ENCODE measurements at places on chromosomes 2 and 18. TPM values are rescaled to one million over a fixed set of nuclear protein-coding genes. Genes with fewer than 3 reads are reported as not detected.
A peak's percentile ranks its signal among the peaks of the same experiment; 100 is the strongest.

Gene TEKT4
- total RNA-seq: not detected

GRCh38 chr18:5912566-5912965 is 17.2 kb upstream of the TMEM200C start:
- no peak overlapping the region for H3K27ac ChIP-seq
- H3K27me3 ChIP-seq: no peaks in the 10 kb centered on the region
- DNase-seq: no peak

GRCh38 chr2:111678651-111679050 is 205.3 kb downstream of the ANAPC1 start:
- no peaks in the 10 kb centered on the region for H3K4me1 ChIP-seq
- H3K27me3 ChIP-seq: no peaks in the 10 kb centered on the region
- H3K4me3 ChIP-seq: no peak overlapping the region
- H3K36me3 ChIP-seq: no peaks in the 10 kb centered on the region

GRCh38 chr2:136243638-136244535 is 125.9 kb upstream of the CXCR4 start:
- no peaks in the 10 kb centered on the region for H3K27me3 ChIP-seq
- H3K4me3 ChIP-seq: no peak overlapping the region
- H3K4me1 ChIP-seq: no peaks in the 10 kb centered on the region
- H3K27ac ChIP-seq: no peak overlapping the region
- no peaks in the 10 kb centered on the region for H3K36me3 ChIP-seq
- no peak for DNase-seq

- H3K27me3 ChIP-seq: no peaks in the 10 kb centered on the region
- H3K4me3 ChIP-seq: no peak overlapping the region
- no peak overlapping the region for H3K27ac ChIP-seq
- peaks cover 5% of the 10 kb centered on the region for H3K36me3 ChIP-seq
These were observed 79.2 kb downstream of the ZDBF2 start for GRCh38 chr2:206353685-206354084.

Gene BCL11A
- total RNA-seq: 92.7 TPM

Gene DOCK10
- 0.79 TPM for total RNA-seq

Gene KCNJ3
- total RNA-seq: not detected

Gene ERBB4
- total RNA-seq: 0.04 TPM

DNA sequence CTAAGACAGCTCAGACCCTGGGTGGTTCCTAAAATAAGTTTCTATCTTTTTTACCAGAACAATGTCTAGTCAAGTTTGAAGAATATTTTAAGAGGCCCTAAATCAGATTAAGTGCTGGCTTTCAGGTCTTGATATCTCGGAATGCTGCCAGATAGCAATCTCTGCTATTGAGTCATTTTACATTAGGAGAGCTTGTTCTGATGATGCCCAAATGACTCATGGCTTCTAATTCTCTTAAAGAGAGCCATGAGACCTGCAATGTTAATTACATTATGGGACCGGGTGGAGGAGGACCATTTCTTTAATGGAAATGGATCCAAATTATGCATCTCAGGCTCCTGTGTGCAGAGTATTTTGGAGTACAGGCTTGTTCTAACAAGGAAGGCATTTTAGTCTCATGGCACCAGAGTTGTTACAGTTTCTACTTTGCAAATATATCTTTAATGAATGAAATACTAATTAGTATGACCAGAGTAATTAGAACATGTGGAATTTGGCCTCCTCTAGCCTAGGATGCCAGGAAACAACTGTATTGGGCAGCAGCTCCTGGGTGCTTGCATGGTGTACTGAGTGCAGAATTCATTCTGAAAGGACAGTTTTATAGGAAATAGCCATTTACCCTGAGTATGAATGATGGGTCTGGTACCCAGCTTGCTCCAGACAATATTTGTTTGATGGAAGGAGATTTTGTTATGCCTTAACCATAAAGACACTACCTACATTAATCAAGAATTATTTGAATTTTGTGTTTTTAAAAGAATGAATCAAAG is 94.0 kb upstream of the SULT1C3 start:
- no peaks in the 10 kb centered on the region for H3K27me3 ChIP-seq
- H3K4me3 ChIP-seq: no peak overlapping the region
- H3K4me1 ChIP-seq: no peaks in the 10 kb centered on the region
- no peak for DNase-seq

- H3K27ac ChIP-seq: no peak overlapping the region
- no peaks in the 10 kb centered on the region for H3K4me1 ChIP-seq
- peaks cover 4% of the 10 kb centered on the region for H3K27me3 ChIP-seq
- H3K4me3 ChIP-seq: peak overlapping the region; percentile 60
- no peaks in the 10 kb centered on the region for H3K36me3 ChIP-seq
- DNase-seq: peak; percentile 79
These were observed 209.1 kb downstream of the TFCP2L1 start for GRCh38 chr2:121075641-121076497.

Gene CSRNP3
- total RNA-seq: 2.3 TPM

DNA sequence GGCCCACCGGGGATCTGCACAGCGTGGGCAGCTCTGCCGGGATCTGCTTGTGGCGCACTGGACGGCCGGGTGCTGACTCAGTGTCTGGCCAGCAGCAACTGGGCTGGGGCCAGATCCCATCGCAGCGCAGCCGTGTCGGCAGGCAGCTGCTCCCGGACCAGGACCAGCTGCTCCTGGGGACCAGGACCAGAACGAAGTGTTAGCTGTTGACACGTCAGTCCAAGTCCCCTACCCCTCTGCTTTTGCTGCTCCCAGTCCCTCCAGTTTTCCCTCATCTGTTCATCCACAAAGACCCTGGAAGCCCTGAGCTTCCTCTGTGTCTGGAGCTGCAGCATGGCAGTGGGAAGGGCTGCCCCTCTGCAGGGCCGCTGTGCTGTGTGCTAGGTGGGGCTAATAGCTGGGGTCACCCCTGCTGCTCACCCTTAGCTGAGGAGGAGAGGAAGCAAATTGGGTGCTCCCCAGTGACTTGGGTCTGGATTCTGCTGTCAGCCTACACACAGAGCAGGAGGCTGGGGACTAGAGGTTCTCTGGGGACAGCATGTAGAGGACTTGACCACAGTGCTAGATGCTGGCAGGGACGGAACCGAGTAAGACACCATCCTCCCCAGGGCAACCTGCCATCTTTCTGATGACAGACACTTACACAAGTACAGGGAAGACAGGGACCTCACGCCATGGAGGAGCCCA is 16.9 kb upstream of the KIF1A start:
- H3K27me3 ChIP-seq: no peaks in the 10 kb centered on the region
- H3K36me3 ChIP-seq: no peaks in the 10 kb centered on the region
- no peak overlapping the region for H3K27ac ChIP-seq
- no peaks in the 10 kb centered on the region for H3K4me1 ChIP-seq
- no peak for DNase-seq

DNA sequence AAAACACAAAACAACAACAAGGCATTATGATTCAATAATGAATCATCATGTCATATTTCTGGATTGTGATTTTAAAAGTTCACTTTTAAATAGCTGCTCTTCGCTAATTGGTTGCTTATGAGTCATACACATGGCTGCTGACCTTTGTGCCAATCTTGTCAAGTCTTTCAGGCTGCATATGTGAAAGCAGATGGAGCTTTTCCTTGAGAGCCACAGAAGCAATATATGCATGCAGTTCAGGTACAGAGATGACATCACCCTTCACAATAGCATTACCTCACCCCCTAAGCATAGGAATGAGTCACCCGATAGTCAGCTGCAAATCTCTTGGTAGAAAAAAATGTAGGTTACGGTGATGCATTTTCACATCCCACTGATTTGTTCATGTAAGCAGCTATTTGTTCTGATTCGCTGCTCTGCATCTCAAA is 27.2 kb downstream of the EIF2AK3 start:
- H3K27me3 ChIP-seq: no peaks in the 10 kb centered on the region
- H3K27ac ChIP-seq: no peak overlapping the region
- peaks cover 4% of the 10 kb centered on the region for H3K36me3 ChIP-seq
- peak; percentile 51 for DNase-seq
- no peak overlapping the region for H3K4me3 ChIP-seq
- peaks cover 8% of the 10 kb centered on the region for H3K4me1 ChIP-seq

DNA sequence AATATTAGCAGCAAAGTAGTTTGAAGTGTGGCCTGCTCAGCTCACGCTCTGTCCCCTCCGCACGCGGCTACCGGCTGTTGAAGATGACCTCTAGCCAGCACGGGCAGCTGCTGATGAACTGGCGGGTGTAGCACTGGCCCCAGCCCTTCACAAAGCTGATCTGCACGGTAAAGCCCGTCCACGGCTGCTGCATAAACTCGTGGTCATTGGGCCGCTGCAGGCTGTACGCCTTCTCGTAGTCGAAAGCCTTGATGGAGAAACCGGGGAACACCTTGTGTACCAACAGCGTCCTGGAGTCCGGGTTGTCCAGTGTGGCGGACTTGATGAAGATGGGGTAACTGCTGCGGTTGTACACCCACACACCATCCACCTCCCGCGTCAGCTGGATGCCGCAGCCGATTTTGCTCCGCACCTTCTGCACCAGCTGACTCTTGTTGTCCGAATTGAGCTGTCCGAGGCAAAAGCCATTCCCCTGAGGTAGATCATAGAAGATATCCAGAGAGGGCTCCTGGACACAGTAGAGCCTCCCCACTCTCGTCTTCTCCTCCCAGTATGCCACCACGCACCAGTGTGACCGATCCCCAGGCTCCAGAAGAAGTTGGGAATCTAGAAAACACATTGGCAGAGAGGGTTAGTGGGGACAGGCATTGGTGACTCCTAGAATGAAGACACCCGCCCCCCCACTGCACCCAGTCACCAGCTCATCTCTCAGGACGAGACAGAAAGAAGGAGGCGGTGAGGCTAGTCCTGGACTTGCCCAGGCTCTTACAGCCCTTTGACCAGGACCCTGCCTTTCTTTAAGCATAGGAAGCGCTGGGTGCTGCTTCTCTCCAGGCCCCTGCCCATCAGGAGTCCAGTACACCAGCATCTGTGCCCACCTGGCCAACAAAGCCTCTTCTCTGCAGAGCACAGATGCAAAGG is 29.2 kb downstream of the SMAD7 start:
- no peak overlapping the region for H3K4me3 ChIP-seq
- no peaks in the 10 kb centered on the region for H3K27me3 ChIP-seq
- H3K4me1 ChIP-seq: peaks cover 7% of the 10 kb centered on the region

DNA sequence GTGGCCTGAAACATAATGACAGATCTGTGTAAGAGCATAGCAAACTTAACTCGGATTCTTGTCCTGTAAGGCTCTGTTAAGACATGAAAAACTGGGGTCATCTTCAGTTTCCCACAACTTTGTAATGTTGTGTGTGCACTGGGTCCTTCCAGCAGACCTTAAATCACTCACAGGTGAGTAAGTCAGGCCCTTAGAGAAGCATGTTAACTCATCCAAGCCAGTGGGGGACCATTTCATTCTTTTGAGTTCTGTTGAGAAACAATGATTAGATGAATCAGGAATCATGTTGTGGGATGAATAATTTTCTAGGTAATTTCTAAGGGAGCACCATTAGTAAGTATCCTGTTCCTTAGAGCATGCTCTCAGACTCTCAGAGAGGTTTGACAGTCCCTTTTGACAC is 167.1 kb downstream of the ESCO1 start:
- DNase-seq: no peak
- no peak overlapping the region for H3K4me3 ChIP-seq
- H3K36me3 ChIP-seq: no peaks in the 10 kb centered on the region
- H3K27me3 ChIP-seq: no peaks in the 10 kb centered on the region
- no peak overlapping the region for H3K27ac ChIP-seq

GRCh38 chr2:16129716-16130540 is 189.6 kb downstream of the MYCN start:
- no peak overlapping the region for H3K4me3 ChIP-seq
- no peak overlapping the region for H3K27ac ChIP-seq
- no peaks in the 10 kb centered on the region for H3K4me1 ChIP-seq
- DNase-seq: no peak
- no peaks in the 10 kb centered on the region for H3K36me3 ChIP-seq

Gene GNLY
- total RNA-seq: not detected

DNA sequence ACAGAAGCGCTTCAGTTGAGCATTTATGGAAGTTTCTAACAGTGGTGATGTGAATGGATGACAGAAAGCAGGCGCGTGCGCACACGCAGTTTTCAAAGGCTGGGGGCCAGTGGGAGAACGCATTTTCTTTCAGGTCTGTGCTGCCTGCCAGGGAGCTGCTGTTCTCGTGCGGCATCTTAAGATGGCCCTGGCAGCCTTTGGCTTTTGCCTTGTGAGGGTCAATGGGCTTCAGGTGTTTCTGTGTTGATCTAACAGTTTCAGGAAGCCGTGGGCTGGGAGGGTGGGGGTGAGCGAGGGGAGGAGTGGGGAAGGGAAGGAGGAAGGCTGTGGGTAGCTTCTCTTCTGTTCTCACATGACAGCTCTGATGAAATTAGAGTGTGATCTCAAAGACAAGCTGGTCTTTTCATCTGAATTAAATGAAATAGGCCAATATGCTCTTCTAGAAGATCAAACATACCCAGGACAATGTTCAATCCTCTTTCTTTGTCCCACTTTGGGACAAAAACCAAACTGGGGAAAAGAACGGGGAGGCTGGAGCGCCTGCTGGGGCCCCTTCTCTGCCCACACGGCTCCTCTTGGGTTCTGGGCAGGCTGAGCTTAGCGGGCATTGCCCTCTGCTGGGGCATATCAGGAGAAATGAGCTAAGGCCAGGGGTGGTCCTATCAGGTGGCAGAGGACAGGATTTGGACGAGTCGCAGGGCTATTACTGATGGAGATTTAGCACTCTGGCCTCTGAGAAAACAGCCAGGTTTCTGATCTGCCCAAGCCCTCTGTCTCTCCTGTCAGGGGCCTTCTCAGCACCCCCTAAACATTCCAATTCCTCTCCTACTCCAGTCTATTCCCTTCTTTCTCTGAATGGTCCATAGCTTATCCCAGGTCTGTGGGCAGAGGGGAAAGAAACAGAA is 126.2 kb upstream of the LGALSL start:
- peak; percentile 46 for DNase-seq
- H3K27me3 ChIP-seq: no peaks in the 10 kb centered on the region
- no peak overlapping the region for H3K27ac ChIP-seq
- H3K4me1 ChIP-seq: peaks cover 9% of the 10 kb centered on the region
- H3K36me3 ChIP-seq: no peaks in the 10 kb centered on the region

Gene GALNT14
- total RNA-seq: 2.7 TPM

DNA sequence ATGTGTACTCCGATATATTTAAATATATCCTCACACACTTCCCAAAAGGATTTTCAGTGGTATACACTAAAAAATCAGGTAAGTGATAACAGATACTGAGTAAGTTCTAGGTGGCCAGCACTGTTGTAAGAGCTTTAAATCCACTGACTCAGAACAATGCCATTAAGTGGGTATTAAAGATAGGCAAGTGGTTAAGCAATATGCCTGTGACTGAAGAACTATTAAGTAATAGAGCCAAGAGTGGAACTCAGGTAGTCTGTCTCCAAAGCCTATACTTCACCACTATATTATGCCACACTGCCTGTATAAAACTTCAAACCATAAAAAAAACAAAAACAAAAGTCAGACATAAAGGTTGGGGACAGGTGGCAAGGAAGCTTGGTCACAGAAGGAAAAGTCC is 37.2 kb downstream of the THUMPD2 start:
- H3K4me1 ChIP-seq: peaks cover 3% of the 10 kb centered on the region
- H3K4me3 ChIP-seq: no peak overlapping the region
- no peak for DNase-seq
- peaks cover 40% of the 10 kb centered on the region for H3K36me3 ChIP-seq
- H3K27me3 ChIP-seq: no peaks in the 10 kb centered on the region

Measured in H9 (cell line).